ENCODE measurements at places on chromosomes 7 and 10. TPM values are rescaled to one million over a fixed set of nuclear protein-coding genes. Genes with fewer than 3 reads are reported as not detected.

- no peak for DNase-seq
These were observed 81.8 kb downstream of the SPAG6 start for GRCh38 chr10:22427101-22427500.

IDI2 gene
- not detected for polyA plus RNA-seq

DNA sequence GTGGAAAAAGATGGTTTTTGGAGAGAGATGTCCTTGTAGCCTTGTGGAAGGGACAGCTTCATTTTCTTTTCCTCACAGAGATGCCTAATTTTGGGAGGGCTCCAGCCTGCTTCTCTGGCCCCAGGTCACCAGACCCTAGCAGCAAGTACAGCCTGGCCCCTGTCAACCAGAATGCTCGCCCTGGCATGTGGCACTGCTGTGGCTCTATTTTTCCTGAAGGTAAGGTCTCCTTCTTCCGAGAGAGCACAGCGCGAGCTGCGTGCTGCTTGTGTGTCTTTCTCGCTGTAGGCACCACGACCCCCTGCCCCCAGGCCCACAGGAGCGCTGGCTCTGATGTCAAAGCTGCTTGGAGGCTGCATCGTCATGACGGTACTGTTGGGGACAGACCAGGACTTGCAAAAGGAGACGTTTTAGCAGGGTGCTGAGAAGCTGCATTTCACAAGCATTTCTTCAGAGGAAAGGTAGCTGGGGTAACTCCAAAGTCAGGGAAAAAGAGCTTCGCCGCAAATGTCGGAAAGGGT lies 58.7 kb downstream of the CLEC2L start:
- DNase-seq, result no peak

DNA sequence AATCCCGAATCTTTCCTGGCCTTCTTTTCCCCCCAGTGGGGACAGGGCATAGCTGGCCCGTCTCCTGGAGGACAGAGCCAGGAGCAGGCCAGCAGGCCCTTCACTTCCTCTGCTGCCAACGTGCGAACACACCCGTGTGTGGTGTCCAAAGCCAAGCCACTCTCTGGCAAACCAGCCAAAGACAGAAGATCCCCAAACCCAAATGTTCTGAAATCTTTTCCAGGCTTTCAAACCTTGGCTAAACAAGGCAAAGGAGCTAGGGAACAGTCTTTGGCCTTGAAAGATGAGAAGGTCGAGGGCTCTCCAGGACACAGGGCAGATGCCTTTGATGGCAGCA lies 63.0 kb downstream of the PROSER2 start:
- no peak for DNase-seq

DNA sequence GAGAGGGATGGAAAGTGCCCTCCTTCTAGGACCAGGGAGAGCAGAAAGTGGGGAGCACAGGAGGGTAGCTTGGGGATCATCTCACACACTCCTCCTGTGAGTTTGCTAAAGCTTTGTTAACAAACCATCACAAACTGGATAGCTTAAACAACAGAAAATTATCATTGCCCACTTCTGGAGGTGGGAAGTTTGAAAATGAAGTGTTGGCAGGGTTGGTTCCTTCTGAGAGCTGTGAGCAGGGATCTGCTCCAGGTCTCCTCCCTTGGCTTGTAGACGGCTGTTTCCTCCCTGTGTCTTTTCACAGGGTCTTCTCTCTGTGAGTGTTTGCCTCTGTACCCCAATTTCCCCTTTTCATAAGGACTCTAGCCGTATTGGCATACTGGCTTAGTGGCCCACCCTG lies 32.0 kb upstream of the CXCL12 start:
- DNase-seq, result no peak

DNA sequence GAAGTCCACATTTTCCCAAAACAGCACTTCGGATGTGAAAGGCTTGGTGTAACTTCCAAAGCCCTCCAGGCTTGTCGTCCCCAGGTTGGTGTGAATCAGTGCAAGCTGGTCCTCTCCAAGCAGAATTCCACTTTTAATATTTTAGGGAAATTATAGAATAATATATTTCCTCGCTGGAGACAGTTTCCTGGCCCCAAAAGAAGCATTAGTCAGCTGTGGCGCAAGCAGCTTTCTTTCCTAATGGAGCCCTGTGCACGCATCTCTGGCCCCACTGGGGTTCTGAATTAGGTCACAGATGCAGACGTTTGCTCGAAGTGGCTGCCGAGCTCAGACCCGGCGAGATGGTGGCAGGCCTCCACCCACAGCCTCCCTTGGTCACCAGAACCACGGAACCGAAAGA lies 33.3 kb upstream of the MNX1 start:
- DNase-seq, result no peak

PTN gene
- polyA plus RNA-seq, result 200 TPM

- no peak for DNase-seq
These were observed 356.2 kb upstream of the LRGUK start for GRCh38 chr7:133770863-133771492.

DNA sequence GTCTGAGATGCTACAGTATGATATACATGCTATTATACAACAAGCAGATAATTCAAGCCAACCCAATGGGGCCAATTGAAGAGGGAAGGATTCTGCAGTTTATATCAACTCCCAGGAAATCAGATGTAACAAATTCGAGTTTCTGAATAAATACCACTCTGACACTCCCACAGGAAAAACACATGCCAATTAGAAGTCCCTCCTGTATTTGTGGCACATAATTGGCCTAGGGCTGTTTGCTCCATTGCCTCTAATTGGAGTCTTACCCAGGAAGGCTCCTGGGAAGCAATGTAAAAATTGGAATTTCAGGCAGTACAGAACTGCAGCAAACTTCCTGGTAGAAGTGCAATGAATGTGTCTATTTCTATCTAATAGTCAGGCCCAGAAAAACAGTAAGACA lies 4.7 kb downstream of the PPA1 start:
- DNase-seq, result no peak

DNA sequence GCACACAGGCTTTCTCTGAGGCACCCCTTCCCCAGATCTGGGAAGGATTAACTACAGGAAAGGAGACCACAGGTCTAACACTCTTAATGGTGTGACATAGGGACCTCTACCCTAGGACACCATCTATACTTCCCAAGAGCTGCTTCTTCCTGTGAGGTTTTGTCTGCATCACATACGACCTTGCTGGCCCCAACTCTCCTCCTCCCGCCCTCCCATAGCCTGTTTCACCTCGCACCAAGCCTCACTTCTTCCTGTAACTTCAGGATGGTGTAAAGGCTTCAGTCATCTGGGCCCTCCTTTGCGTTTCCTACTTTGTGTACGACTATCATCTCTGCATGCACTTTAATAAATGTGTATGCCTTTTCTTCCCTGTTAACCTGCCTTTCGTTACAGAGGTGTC lies 274.3 kb downstream of the KLF6 start:
- DNase-seq, result no peak

DNA sequence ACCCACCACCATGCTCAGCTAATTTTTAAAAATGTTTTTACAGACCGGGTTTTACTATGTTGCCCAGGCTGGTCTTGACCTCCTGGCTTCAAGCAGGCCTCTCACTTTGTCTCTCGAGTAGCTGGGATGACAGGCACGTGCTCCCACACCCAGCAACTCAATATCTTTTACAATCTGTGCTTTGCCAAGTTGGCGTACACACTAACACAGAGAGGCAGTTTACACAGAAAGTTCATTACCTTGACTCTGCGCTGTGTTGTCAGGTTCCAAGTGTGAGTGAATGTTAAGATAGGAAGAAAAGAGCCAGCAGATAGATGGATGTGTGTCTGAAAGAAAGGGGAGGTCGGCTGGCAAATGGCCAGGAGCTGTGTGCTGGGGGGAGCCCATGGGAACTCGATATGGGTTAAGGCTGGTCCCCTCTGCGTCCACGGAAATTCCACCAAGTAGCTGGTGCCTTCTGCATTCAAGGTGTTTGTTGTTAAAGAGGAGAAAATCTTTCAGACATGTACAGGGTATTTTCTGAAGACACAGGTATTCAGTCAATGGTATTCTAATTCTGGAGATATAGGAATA lies 299.8 kb downstream of the CAMK1D start:
- no peak for DNase-seq

DNA sequence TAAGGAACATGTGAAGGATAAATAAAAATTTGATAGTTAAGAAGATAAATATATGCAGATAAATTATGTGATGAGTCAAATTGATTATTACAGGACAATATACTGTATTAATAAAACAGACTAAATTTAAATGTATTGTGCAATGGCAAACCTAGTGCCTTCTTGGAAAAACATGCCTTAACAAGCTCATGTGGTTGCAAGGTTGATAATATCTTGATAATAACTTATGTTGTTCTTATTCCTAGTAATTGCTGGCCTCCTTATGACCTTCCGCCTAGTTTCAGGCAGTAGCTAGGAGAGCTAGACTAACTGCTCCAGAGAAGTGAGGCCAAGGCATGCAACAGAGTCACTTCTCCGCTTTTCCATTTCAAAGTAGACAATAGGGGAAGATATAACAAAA lies 7.6 kb upstream of the RAB11FIP2 start:
- no peak for DNase-seq

DNA sequence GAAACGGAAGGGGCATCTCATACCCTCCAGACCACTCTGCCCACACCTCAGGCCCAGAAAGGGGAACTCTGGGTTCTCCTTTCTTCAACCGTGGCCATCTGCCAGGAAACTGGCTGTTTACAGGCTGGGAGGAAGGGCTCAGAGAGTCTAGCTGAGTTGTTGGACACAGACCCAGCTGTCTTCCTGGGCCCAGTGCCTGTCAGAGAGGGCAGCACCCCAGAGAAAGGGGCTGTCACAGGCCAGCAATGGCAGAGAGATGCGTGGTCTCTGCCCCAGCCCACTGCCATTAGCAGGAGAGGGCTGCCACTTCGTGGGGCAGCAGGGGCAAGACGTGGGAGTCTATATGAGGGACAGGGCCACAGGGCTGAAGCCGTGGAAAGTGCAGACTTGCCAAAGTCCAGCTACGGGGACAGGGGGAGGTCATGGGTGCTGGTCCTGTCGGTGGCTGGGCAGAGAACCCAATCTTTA lies 11.0 kb downstream of the GRID1 start:
- DNase-seq, result no peak

GIMAP2 gene
- polyA plus RNA-seq, result 7.9 TPM

ATP6V1F gene
- 241 TPM for polyA plus RNA-seq

- DNase-seq, result no peak
These were observed 10.6 kb upstream of the LRRC72 start for GRCh38 chr7:16515785-16516685.

CCDC126 gene
- polyA plus RNA-seq, result 17.2 TPM

CLDN3 gene
- polyA plus RNA-seq, result 54.1 TPM

NKX2-3 gene
- polyA plus RNA-seq, result not detected

GRCh38 chr7:66921396-66921917 lies 432 bp downstream of the TMEM248 start:
- no peak for DNase-seq

DNA sequence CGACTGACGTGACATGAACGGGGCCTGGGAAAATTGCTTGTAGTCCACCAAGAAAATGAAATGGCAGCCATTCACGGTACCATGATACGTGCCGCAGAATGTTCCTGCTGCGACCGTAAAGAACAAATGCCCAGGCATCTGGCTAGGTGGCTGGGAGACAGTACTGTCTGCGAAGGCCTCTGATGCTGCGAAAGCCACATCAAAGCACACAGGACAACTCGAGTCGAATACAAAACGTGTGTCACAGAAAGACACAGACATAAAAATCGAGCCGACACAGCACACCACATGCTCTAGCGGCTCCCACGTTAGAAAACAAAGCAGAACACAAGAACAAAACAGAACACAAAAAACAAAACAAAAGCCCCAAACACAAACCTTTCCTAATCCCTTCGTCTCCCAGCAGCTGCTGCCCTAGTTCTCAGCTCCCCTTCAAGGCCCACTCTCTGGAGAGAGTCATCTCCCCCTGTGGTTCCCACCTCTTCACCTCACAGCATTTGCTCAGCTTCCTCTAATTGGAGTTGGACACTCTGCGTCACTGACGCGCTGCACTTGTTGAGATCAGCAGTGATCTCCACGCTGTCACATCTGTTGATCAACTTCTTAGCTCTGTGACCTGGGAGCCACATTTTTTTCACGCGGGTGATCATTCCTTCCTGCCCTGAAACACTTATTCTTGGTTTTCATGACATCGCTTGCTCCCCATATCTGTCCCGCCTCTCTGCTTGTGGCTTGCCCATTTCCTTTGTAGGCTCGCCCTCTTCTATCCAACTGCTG lies 112.2 kb downstream of the CLEC2L start:
- no peak for DNase-seq

PRF1 gene
- 0.85 TPM for polyA plus RNA-seq

GRCh38 chr10:269440-270074 lies 134.3 kb downstream of the ZMYND11 start:
- DNase-seq, result no peak

DNA sequence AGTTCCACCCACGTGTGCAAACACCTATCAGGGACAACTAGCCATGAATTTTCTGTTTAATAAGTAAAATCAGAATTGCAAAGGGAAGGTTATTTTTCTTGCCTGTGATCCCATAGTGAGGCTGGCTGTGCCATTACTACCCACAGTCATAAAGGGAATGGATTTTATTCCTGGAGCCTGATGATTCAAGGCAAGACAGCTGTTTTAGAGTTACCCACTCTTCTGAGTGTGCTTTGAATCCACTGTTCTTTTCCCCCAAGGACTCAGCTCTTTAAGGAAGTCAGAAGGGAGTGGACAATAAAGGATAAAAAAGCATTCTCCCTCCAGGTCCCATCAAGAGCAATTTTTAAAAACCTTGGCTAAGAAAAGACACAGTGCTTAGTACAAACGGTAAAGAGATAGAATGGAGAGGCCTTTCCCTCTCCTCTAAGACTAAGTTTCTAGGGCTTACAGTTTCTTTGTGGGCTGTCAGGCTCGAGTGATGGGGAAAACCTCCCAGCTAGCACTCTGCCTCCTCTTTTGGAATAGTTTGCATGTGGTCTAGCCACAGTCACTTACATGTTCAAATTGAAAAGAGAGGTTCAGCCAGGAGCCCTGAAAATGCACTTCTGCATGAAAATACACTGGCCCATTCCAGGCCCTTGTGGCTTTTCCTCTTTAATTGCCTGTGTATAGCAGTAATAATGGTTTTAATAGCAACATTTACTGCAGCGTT lies 5.1 kb upstream of the LRRC4 start:
- no peak for DNase-seq

GRCh38 chr7:8290645-8291308 lies 28.8 kb upstream of the ICA1 start:
- DNase-seq, result no peak

GRCh38 chr10:69652857-69653199 lies 22.8 kb downstream of the FAM241B start:
- DNase-seq, result no peak

CDNF gene
- 3.3 TPM for polyA plus RNA-seq

GRCh38 chr7:126723966-126724544 lies 528.7 kb downstream of the GRM8 start:
- no peak for DNase-seq

CCZ1 gene
- 85.9 TPM for polyA plus RNA-seq

GRCh38 chr7:495761-496321 lies 23.8 kb downstream of the PDGFA start:
- DNase-seq, result no peak

GRCh38 chr10:47248386-47249090 lies 51.5 kb upstream of the GDF10 start:
- DNase-seq, result no peak

- DNase-seq, result no peak
These were observed 2.5 kb upstream of the LFNG start for GRCh38 chr7:2517026-2517425.

CDK14 gene
- 35.1 TPM for polyA plus RNA-seq

- no peak for DNase-seq
These were observed 215.5 kb downstream of the ACTR3B start for GRCh38 chr7:152975076-152975475.

GRCh38 chr7:47954231-47954911 lies 6.1 kb upstream of the PKD1L1 start:
- DNase-seq, result no peak

GRCh38 chr7:102193806-102194205 lies 92.9 kb upstream of the SH2B2 start:
- DNase-seq, result no peak

ACSL5 gene
- 4.3 TPM for polyA plus RNA-seq

Measured in renal cortex interstitium (tissue), 15 donors.